Omental fat pad (tissue), 4 donors: ENCODE measurements at places on chromosomes 7 and 10.

- DNase-seq: no peak
Measured at GRCh38 chr10:123175389-123176387, 21.5 kb downstream of the BUB3 start.

DNA sequence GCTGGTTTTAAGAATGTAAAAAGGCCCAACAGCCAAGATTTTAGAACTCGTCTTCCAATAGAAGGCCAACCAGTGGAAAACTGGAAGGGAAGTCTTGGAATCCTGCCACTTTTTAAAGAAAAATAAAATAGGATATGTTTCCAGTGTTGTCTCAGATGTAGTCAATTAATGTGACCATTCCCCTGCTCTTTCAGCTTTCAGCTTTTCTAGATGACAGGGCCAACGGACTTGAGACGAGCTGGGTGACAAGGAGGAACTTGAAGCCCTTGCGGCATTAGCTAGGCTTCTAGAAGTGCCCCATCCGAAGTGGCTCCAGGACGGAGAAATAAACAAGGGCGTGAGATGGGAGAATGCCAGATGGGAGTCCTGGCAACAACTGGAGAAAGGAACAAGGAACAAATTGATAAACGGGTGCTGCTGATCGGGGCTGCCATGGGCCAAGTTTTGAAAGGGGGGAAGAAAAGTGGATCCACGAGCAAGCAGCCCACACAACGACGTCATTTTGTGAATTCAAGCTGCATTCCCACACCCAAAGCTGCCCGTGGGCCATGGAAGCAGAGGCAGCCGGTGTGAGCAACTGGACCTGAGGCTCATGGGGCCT, 42.3 kb downstream of the CTBP2 start:
- DNase-seq: no peak

- DNase-seq: no peak
Measured at GRCh38 chr10:123868038-123869019, 23.3 kb downstream of the CPXM2 start.

GRCh38 chr10:115093776-115094408, 727 bp downstream of the ATRNL1 start:
- DNase-seq: no peak

GRCh38 chr10:116101616-116102315, 171.2 kb downstream of the GFRA1 start:
- DNase-seq: no peak

- DNase-seq: no peak
Measured at GRCh38 chr7:20352573-20353306, 22.0 kb downstream of the ITGB8 start.

DNA sequence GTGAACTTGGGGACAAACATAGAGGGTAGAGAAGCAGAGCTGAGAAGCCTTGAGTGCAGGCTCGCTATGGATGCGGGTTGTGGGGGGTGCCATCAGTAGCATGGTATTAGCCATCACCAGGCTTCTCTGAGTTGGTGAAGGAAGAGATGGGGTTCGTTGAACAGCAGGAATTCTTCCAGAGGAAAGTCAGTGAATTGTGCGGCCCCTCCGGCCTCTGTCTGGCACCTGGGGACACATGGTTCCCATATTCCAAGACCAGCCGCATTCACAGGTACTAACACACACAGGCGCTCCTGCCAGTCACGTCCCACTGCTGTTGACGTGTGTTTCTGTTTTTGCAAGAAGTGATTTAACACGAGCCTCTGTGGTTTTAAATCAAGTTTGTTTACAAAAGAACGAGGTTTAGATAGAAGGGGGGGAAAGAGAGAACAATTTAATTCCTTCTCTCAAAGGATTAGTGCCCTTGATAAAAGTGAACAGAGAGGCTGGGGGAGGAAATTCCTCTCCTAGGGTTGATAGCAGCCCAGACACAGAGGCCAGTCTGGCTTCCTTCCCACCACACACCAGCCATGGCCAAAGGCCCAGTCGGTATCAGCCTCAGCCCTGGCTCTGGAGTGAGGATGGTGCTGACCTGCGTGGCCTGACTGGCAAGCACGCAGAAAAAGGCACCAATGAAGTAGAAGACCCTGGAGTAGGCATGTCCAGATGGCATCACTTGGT, 252.6 kb upstream of the IGFBP3 start:
- no peak for DNase-seq

DNA sequence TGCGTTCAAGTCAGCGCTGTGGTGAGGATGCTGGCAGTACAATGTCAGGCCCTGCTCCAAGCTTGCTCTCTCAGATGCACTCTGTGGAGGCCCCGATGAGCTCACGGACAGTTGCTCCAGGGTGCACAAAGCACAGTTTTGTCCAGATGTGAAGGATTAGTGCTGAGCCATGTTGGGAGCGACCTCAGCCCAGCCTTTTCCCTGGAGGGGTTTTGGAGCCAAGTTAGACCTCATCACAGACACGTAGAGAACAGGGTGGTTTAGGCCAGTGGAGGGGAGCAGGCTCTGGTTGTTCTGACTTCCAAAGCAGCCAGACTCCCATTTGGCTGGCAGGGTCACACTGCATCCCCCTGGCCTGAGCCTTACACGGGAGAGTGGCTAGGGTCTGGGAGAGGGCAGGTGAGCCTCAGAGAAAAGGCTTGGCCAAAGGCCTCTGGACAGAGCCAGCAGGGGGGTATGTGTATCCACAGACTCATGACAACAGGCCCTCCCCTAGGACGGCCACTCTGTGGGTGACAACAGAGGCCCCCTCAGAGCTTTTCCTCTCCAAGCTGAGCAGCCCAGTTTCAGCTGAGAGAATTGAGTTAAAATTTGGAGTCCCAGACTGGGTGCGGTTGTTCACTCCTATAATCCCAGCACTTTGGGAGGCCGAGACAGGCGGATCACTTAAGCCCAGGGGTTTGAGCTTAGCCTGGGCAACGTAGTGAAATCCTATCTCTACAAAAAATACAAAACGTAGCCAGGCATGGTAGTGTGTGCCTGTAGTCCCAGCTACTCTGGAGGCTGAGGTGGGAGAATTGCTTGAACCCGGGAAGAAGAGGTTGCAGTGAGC, 4.7 kb downstream of the PLAC9 start:
- DNase-seq: no peak

DNA sequence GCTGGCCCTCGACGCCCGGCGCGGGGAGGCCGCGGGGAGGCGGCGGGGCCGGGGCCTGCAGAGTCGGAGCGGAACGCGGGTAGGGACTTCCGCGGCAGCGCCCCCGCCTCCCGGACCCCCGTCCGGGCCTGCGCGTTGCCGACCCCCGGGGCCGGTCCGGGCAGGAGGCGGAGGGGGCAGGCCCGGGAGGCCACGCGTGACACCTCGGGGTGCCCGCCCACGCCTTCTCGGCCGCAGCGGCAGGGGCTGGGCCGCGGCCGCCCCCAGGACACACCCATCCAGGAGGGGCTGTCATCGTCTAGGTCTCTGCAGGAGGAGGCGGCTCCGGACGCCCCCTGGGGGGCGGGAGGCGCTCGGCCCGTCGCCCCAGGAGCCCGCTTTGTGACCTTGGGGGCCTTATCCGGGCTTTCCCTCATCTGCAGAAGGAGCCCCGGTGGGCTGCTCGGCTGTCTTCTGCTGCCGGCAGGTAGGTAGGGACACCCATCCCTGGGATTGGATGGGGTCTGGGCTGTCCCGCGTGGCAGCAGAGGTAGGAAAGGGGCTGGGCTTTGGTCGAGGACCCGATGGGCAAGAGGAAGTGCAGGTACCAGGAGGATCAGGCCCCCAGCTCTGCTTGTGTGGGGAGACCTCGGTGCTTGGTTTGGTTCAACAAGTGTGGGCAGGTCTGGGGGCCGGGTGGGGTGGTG, 569 bp downstream of the ZNF316 start:
- no peak for DNase-seq

GRCh38 chr7:151869455-151869854, 7.5 kb downstream of the PRKAG2 start:
- DNase-seq: no peak

DNA sequence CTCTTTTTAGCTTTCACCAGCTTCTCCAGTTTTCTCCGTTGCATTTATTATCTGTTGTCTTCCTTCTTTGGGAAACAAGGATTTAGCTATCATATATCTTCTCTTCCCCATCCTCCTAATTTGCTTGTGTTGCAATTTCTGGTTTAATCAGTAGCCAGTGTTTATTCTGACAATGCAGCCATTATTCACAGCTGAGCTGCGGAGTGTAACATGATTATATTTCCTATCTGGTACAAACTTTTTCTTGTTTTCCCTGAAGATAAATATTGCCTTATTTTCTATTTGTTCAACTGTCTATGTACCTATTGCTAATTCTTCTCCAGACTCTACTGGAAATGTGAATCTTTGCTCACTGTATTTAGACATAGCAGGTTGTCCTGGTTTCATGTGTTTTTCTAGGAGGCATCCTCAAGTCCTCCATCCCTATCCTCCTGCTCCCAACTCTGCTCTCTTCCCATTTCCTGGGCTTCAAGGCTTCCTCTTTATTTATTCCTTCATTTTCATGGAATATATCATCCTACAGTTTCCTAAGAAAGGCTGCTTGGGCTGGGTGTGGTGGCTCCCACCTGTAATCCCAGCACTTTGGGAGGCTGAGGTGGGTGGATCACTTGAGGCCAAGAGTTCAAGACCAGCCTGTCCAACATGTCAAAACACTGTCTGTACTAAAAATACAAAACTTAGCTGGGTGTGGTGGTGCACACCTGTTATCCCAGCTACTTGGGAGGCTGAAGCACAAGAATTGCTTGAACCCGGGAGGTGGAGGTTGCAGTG, 72.4 kb upstream of the KDM7A start:
- no peak for DNase-seq

DNA sequence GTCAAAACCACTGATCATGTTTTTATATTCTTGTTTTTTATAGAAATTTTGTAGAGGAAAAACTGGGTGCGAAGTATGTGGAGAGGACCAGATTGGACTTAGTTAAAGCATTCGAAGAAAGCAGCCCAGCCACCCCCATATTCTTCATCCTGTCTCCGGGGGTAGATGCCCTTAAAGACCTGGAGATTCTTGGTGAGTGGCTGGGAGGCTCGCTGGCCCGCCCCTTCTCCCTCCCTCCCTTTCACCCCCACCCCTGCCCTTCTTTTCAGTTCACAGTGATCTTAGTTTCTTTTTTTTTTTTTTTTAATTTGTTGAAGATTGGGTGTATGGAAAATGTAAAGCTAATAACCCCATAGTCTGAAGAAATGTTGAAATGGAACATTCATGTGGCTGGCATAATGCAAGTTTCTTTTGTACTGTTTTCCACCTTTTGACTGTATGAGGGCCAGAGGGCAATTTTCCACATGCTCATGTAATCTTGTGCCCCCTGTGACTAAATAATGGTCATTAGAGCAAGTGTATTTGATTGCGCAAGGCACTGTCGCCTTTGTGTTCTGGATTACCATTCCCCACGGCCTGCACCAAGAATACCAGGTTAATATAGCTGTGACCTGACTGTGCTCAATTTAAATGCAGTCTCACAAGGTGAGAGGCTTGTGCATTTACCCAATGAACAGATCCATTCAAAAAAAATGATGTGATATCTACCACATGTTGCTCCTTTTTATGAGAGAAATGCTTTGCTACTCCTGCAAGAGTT, 77.7 kb downstream of the CDCA7L start:
- no peak for DNase-seq

- no peak for DNase-seq
Measured at GRCh38 chr7:40507166-40507565, 372.4 kb downstream of the SUGCT start.

GRCh38 chr7:99033765-99034164, 110.1 kb downstream of the SMURF1 start:
- DNase-seq: no peak

DNA sequence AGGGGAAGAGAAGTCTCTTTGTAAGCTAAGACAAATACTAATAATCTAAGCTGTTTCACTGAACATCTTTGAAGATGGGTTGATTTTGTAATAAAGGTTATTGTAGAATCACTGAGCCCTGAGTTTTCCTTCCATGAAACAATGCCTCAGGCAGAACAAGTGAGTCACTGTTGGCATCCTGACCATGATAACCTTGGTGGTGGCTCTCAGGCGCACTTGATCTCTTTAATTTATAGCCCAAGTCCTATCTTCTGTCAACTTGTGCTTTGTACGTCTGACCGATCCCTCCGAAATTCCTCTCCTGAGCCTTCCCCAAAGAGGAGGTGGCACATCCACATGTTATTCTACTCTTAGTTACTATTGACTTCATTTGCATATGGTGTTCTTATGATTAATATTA, 812.9 kb downstream of the REEP3 start:
- no peak for DNase-seq

DNA sequence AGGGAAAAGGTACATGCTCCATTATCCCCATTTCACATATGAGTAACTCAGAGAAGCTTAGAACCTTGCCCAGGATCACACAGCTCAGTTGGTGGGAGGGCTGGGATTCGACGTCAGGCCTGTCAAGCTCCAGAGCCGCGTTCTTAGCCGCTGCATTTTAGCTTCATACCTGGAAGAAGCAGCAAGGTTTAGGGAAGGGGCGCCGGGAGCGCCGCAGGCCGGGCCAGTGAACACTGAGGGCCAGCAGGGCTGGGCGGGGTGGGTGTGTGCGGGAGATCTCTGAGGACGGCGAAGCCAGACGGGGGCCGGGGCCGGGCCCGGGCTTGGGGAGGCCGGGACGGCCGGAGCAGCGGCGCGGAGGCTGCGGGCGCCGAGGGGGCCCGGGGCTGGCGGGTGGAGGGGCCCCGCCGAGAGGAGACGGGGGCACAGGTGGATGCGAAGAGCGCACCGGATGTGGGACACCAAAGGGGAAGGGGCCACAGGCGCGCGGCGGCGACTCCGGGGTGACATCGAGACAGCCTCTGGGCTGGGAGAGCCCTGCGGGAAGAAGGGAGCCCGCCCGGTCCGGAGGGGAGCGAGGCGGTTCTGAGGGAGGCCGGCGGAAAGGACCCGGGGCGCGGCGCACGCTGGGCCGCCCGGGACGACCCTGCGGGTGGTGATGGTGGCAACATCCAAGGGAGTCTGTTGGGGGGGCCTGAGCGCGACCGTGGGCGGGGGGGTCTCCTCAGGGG, 498 bp downstream of the NDST2 start:
- no peak for DNase-seq

GRCh38 chr7:44292420-44292817, 33.0 kb downstream of the CAMK2B start:
- DNase-seq: no peak

- DNase-seq: no peak
Measured at GRCh38 chr10:98489561-98490481, 43.1 kb upstream of the HPS1 start.
